Lower leg skin (tissue), 4 donors: ENCODE measurements at places on chromosomes 1 and 21.

DNA sequence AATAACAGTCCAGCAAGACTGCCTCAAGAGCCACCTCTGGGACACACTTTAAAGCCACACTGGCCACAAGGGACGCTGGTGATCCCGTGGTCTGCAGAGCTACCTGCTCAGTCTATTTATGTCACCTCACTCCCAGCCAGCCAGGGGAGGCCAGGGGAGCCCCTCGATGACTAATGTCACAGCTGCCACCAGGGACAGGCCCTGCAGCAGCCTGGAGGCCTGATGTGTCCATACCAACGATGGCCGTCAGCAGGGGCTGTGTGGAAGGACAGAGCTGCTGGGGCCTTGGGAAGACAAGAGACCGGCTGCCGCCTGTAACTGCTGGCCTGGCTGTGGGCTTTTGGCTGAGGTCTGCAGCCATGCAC, 71.0 kb downstream of the SIK1 start:
- DNase-seq: no peak

- DNase-seq: no peak
Observed at GRCh38 chr1:109138358-109138757, 24.4 kb downstream of the ELAPOR1 start.

- no peak for DNase-seq
Observed at GRCh38 chr21:43372663-43373361, 54.1 kb downstream of the SIK1 start.

- DNase-seq: peak; percentile 91
Observed at GRCh38 chr1:33094971-33095604, 14.1 kb downstream of the AZIN2 start.

DNA sequence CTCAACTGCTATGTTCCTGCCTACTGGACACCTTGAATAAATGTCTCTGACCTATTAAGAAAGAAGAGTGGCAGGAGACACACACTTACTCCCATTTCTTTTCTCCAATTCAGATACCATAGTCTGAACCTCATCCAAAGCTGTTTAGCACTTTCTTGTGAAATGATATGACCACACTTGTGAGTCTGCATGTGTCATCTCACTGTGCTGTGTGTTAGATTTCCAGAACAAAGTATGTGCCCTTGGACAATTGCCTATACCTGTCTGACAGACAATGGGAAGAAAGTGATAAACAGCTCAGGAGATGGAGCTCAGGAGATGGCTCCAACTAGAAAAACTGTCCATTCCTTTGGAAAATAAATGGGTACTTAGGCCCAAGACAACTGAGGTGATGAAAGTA, 48.4 kb downstream of the USP48 start:
- no peak for DNase-seq
